NCI-H774 (cell line): ENCODE measurements at places on chromosomes 16 and 17.

GRCh38 chr17:29591737-29592608, 959 bp upstream of the ANKRD13B start:
- peak; percentile 88 for DNase-seq

GRCh38 chr16:8808009-8808408, 10.4 kb downstream of the PMM2 start:
- no peak for DNase-seq

DNA sequence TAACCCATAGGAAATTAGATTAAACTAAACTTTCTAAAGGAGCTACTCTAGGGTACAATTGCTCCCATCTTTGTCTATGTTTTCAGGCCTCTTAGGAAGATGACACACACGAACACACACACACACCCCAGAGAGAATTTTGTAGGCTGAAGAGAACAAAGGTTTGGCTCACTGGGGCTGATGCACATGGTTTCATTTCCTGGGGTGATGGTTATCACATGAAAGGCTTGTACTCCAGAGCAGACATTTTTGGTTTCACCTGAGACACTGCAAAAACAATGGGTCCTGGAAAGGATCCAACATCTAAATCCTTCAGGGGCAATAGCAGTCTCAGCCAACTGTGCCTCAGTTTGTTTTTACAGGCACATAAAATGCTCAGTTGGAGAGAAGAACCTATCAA, 62.8 kb downstream of the GRB7 start:
- no peak for DNase-seq

GRCh38 chr17:7063518-7064094, 16.4 kb downstream of the CLEC10A start:
- DNase-seq, result no peak

- DNase-seq, result no peak
These were observed 76.6 kb downstream of the ABCC6 start for GRCh38 chr16:16146380-16147315.

DNA sequence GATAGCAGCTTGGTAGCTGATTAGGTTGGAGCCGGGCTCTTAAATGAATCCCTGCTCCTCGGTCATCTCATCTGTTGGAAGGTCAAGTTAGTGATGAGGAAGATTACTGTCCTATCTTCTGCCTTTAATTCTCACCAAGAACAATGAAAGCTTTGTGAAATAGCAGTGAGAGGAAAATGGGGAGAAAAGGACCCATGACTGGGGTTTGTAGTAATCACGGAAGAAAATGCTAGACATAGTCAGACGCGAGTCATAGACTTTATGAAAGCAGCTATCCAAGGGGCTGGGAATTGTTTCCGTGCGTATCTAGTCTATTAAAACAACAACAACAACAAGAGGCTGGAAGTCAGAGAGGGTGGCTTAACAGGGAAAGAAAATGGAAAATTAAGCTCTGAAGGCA, 18.3 kb downstream of the PIK3R5 start:
- DNase-seq, result no peak

- no peak for DNase-seq
These were observed 11.2 kb upstream of the CHST4 start for GRCh38 chr16:71515026-71515425.

- no peak for DNase-seq
These were observed 30.1 kb downstream of the GPRC5B start for GRCh38 chr16:19854543-19854876.

GRCh38 chr16:22423716-22424115, 49.3 kb upstream of the CDR2 start:
- DNase-seq, result no peak

DNA sequence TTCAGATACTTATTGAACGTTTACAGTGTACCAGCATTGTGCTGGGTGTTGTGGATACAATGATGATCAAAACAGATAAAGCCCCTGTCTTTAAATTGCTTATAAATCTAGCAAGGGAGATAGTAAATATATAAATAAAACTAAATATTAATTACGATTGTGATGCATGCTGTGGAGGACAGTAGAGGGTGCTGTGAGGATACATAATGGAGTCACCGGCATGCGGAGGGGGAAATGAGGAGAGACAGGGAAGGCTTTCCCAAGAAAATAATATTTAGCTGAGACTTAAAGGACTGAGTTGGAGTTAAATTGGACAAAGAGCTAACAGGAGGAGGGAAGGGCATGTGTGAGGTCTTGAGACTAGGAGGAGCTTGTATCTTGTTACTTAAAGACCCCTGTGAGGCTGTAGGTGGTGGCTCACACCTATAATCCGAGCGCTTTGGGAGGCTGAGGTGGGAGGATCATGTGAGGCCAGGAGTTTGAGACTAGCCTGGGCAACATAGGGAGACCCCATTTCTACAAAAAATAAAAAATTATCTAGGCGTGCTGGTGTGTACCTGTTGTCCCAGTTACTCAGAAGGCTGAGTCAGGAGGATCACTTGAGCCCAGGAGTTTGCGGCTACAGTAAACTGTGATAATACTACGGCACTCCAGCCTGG, 2.4 kb downstream of the DHRS7B start:
- no peak for DNase-seq

DNA sequence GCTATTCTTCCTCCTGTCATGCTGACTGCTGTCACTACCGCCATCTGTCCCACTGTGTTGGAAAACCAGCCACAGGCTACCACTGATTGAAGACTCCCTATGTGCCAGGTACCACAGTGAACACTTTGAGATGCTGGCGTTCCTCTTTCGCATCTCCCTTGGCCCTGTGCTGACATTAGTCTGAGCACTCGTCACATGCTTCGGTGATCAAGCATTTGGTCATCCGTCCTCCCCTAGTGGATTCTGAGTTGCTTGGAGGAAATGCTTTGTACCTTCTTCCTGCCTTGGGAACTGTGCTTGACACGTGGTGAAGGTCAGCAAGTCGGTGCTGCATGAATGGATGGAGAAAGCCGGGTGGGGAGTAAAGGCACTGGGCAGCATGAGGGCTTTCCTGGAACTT, 260.1 kb downstream of the SNX29 start:
- DNase-seq, result no peak

- DNase-seq, result no peak
These were observed 2.9 kb downstream of the HIGD1B start for GRCh38 chr17:44850612-44851011.

DNA sequence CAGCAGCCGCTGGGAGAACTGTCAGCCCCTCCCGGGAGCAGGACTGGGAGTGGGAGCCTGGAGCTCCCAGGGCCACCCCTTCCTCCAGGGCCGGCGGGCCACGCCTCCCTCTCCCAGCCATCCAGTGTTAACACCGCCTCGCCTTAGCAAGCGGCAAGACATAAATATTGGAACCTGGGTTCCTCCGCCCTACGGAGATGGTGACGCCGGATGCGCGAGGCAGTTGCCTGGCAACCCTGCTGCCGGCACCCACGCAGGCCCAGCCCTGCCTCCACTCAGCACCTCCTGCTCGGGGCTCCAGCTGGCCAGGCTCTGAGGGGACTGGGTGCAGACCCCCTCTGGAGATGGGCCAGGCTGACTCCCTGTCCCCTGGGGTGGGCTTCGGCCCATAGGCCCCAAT, 27.4 kb upstream of the CACNA1H start:
- DNase-seq, result no peak

- DNase-seq, result no peak
These were observed 611 bp downstream of the SMARCE1 start for GRCh38 chr17:40646791-40647623.

GRCh38 chr17:62630365-62631085, 3.1 kb downstream of the MRC2 start:
- no peak for DNase-seq

DNA sequence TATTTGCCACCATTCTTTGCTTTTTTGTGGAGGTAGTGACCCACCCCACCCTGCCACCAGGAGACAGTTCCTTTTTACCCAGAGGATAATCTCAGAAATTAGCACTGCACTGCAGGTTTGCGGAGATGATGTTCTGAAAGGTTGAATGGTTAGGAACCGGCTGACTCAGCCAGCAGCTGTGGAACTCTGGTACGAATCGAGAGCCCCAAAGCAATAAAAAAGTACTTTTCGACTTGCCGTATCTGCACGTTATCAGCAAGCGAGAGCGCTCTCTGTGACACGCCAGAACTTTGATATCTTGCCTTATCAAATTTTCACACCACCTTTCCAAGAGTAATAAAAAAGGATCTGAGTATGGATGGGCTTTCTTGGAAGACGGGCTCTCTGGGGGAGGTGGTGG, 96.3 kb upstream of the EEF2KMT start:
- no peak for DNase-seq

- DNase-seq, result no peak
These were observed 2.7 kb upstream of the PDE6G start for GRCh38 chr17:81659038-81659437.

DNA sequence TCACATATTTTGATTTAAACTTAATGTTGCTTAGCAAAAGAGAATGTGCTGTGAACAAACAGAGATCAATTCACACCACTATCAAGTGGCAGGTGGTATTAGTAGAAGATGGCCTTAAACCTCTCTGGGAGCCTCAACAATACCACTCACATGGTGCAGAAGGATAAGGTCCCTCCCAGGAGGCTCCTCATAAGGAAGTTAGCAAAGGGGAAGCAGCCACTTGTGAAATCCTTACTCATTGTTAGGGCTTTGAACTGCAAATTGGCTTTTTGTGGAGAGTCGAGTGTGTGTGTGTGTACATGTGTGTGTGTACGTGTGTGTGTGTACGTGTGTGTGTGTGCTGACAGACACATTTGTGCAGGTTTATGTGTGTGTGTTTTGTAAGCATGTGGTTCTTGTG, 48.9 kb upstream of the ASIC2 start:
- no peak for DNase-seq

- no peak for DNase-seq
These were observed 49.3 kb downstream of the TRAF4 start for GRCh38 chr17:28792877-28793661.

- no peak for DNase-seq
These were observed 7.0 kb downstream of the CYTH1 start for GRCh38 chr17:78774956-78775571.

DNA sequence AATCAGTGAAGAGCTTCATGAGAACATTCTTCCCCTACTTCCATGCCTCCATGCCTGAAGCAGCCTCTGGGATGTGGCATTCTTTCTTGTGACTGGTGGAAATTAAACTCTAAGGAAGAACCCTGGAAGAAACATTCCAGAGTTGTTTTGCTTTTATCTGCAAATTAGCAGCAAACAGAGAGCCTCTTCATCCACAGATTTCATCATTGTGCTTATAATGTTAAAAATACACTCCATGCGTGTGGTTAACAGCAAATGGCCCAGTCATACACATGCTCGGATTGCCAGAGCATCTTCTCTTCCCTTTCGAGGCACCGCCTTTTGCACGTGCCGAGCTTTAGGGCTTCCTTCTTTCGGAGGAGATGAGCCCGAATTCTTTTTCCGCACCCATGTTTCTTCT, 411.3 kb downstream of the SNX29 start:
- DNase-seq, result no peak

DNA sequence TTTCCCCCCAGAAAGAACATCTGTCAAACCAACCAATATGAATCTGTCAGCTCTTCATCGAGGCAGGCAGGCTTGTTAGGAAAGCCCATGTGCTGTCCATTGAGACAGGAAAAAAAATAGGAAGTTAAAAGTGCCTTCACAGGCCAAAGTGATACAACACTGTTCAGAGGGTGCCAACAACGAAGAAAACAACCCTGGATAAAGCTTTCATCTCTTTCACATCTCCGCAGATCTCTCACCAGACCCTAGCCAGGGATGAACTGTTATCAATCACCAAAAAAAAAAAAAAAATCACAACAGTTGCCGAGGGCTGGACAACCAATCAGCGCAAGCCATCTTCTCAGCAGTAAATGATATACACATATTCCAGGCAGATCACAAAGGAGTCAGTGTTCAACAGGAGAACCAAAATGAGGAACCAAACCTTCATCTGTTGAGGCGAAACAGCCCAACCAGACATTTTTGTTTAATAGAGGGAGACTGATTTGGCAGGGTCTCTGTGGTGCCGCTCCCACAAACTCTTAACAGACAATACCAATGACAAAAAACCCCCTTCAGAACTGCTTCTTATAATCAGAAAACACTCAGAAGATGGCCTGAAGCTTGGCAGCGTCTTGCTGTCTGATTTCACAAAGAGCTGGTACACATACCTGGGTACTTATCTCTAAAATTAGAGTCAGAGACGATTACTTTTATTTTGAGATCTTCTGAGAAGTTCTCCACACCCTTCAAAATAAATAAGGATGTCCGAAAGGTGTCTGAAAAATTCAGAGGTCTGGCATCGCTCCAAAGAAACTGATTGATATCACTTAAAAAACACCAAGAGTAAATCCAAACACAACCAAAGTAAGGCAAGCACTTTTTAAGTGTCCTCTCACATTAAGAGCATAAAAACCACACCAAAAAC, 1.8 kb downstream of the MAP3K14 start:
- no peak for DNase-seq

GRCh38 chr16:70715055-70715858, 29.4 kb upstream of the MTSS2 start:
- DNase-seq, result no peak

DNA sequence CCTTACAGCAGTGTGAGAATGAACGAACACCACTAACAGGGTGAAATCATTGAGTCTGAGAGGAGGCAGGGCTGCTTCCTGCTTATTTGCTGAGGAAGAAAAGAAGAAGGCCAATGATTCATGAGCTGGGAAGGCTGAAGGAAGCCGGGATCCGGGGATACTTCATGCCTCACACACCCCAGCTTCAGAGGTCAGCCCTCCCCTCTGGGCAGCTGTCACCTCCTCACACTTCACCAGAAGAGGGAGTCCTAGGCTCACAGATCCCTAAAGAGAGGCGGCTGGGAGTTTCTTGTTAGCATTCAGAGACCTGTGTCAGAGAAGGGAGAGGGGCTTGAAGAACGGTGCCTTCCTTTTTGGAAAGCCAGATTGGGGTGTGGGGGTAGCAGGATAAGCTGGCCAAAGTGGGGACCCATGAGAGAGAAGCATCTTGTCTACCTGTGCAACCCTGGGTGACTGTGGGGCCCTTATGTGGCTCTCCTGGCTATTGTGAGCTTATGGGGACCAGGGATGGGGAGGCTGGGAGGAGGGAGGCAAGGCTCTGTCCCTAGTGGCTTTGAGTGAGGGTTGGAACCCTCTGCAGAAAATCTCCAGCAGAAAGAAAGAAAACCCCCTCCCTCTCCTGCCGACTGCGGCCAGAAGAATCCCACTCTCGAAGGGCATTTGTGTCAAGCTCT, 94.6 kb downstream of the RGS9 start:
- DNase-seq, result peak; percentile 67

- DNase-seq, result no peak
These were observed 6.7 kb upstream of the PHKG2 start for GRCh38 chr16:30741461-30741914.

DNA sequence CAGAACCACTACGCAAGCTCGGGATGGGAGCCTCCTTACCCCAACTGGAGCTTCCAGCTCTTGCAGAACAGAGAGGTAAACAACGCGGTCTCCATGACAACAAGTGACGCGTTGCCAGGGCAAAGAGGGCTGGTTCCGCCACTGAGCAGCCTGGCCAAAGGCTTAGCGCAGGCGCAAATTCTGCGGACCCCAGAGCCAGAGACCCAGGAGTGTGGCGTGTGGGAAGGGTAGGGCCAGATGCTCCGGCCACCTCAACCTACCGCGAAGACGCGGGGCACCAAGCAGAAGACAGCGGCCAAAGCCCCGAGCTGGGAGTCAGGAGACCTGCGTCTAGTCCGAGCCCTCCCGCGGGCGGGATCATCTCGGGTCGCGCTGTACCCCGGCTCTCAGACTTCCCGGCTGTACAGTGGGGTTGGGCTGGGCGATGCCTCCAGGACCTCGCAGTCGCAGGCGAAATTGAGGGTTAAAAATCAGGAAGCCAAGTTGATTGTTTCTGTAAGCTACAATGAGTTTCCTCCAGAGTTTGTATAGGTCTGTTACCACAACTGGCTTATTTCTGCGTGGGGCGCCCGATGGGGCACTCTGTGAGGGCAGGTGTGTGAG, at the start of gene TEKT1:
TEKT1 (minus strand) TSS at position 69 of the 603 bp plus-strand sequence. CDS start 1,353 bp downstream, outside the sequence.
- peak; percentile 50 for DNase-seq

- no peak for DNase-seq
These were observed 9.8 kb downstream of the CBX4 start for GRCh38 chr17:79829457-79829856.
